ENCODE measurements at places on chromosomes 7 and 10. TPM values are rescaled to one million over a fixed set of nuclear protein-coding genes. Genes with fewer than 3 reads are reported as not detected.

The TSPAN12 gene
- total RNA-seq: 17.6 TPM

DNA sequence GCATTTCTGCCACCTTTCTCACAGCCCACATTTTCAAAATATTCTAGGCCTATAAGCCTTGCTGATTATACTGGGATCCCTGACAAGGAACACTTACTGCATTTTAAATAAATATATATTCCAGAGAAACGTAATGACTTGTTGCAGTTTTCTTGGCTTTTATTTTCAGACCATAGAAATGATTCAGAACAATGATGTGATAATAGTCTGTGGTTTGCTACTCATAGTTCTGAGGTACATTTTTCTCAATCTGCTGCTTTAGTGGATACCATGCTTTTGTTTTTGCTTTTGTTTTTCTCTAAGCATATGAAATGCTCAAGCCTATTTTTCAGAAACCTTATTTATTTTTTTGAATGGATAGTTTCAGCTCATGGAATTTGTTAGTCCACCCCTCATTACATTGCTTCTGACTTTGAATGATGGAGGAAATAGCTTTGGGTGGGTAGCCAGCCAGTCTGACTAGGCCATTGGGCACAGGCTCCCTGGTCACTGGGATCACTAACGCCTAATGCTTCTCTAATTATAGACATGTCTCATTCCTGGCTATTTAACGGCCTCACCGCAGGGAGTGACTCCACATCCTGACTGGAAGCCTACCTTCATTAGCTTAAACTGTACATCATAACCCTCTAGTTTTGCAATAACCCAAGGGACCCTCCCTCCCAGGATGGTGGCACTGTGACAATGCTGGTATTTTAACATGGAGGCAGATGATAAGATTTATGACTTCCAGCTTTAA is 66.1 kb downstream of the MBL2 start:
- no peak for DNase-seq

- DNase-seq: no peak
Observed at GRCh38 chr7:108000875-108001763, 1.8 kb downstream of the LAMB1 start.

DNA sequence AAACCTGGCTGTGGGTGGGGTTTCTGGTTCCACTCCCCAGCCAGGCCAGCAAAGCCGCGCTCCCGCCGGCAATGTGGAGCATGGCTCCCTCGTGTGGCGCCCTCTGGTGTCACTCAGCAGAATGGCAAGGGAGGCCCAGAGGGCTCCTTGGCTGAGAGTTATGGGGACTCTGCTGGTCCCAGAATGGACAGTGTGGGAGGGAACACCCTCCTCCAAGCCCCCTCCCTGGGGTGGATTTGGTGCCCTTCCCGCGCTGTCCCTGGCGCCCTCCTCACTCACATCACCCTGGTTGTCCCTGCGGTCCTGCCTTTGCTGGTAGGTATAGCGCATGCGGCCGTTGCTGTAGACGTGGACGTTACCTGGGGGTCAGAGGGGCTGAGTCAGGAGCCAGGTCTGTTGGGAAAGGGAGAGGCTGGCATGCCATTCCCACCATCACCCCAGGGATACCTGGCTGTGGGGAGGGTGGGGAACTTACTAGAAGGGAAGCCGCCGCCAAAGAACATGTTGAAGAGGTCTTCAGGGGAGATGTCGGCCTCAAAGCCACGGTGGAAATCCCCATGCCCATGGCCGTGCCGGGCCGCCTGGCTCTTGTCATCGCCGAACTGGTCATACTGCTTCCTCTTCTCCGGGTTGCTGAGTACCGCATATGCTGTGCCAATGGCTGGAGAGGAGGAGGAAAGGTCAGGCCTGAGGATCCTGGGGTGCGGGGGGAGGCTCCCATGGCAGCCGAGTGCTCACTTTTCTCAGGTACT is 14.0 kb downstream of the DNAJB12 start:
- DNase-seq: no peak

GRCh38 chr10:132420981-132421846 is 24.2 kb downstream of the PWWP2B start:
- DNase-seq: no peak

The SYT15B gene
- total RNA-seq: not detected

DNA sequence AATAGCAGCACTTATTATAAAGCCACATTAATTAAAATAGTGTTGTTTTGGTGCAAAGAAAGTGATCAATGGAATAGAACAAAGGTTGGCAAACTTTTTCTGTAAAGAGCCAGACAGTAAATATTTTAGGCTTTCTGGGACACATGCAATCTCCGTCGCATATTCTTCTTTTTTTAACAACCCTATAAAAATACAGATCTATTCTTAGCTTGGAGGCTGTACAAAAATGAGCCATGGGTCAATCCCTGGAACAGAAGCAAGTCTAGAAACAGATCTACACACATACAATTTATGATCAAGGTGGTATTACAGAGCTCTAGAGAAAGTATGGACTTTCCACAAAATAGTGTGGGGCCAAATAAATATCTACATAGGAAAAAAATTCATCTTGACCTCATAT is 71.8 kb downstream of the ARHGAP21 start:
- DNase-seq: no peak

GRCh38 chr10:116702165-116702564 is 40.2 kb downstream of the HSPA12A start:
- DNase-seq: no peak

DNA sequence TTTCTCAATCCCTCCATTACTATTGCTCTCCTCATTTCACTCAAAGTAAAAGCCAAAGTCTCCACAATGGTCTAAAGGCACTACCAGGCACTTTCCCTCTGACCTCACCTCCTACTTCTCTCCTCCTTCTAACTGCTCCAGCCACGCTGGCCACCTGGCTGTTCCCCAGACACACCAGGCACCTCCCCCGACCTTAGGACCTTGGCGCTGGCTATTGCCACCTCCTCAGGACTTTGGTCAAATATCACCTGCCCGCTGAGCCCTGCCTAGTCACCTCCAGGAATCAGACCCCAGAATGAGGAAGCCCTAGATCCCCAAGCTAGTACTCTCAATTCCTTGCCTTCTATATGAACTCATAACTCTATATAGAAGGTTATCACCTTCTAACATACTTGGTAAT is 66.2 kb upstream of the STEAP1B start:
- DNase-seq: no peak

DNA sequence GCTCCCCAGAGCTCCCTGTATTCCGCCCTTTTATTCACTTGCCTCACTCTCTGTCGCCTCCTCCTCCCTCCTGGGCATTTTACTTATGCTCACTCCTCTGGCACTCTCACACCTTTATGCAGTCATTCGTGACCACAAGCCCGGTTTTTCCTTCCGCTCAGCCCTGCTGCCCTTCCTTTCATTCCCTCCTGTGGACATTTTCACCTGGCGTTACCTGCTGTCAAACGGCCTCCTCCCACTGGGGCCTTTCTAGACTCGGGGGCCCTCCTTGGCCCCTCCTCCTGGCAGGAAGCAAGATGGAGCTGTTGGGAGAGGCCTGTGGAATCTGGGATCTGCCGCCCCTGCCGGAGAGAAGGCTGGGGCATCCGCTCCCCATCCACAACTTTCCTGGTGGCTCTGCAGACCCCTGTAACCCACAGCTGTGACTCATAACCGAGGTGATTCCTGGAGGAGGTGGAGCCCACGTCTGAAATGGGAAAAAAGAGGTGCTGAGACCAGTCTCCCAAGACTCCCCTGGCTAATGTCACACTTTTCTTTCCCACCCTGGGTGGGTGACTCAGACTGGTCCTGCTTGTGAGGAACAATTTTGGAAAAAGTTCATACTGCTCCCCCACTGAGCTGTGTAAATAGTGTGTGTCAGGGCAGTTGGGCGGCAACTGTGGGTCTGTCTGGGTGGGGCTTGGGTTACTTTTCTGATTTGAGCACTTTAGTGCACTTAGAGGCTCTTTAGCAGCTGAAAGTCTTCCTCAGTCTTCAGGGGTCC is 1.2 kb downstream of the VCL start:
- no peak for DNase-seq

The CLRN3 gene
- total RNA-seq: not detected

DNA sequence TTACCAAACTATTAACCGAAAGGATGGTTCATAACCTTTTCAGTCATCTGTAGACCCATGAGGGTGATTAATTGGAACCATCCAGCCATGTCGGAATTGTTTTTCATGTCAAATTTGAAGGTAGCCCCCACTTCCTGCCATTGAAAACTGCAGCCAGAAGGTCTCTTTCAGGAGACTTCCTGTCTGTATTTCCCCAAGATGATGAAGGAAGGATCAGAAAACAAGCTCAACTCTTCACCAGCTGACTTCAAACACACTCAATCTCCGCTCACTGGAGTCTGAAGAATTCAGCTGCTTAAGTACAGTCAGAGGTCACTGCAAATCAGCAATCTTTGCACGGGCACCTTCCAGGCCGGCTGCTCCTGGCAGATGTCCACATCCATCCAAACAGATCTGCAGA is 291.7 kb upstream of the NPVF start:
- DNase-seq: no peak

The CPA2 gene
- total RNA-seq: not detected

All from glomerular endothelial cell (primary cell).